H4 (cell line): ENCODE measurements at places on chromosomes 16 and 17.

- no peak for DNase-seq
Observed at GRCh38 chr17:80364091-80364691, 50.8 kb upstream of the ENDOV start.

- DNase-seq, result no peak
Observed at GRCh38 chr17:75146592-75146991, 7.7 kb downstream of the JPT1 start.

GRCh38 chr16:57534337-57534880 lies 2.0 kb downstream of the CCDC102A start:
- DNase-seq, result no peak

DNA sequence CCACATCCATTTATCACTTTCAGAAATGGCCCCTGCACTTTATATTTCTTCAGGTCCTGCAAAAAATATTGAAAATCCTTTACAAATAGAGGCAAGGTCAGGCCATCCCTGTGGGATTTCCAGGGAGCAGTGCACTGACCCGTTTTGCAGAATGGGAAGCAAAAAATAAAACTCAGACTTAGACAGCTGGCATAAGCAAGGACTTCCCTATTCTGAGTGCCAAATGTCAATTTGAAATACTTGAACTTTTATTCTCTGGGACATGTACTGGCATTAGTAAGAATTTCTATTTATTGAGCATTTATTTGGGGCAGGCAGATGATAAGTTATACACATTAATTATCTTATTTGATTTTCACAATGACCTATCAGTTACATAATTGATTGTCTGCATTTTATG lies 32.4 kb downstream of the PRKCB start:
- no peak for DNase-seq
